Activated T-cell treated with anti-CD3 and anti-CD28 coated beads, Interleukin-2, amount 50 U/mL, for 1 hour (primary cell): ENCODE measurements at places on chromosomes 6 and 20.
A peak's percentile ranks its signal among the peaks of the same experiment; 100 is the strongest.

GRCh38 chr6:166075186-166075585, 92.5 kb downstream of the TBXT start:
- no peak for DNase-seq

DNA sequence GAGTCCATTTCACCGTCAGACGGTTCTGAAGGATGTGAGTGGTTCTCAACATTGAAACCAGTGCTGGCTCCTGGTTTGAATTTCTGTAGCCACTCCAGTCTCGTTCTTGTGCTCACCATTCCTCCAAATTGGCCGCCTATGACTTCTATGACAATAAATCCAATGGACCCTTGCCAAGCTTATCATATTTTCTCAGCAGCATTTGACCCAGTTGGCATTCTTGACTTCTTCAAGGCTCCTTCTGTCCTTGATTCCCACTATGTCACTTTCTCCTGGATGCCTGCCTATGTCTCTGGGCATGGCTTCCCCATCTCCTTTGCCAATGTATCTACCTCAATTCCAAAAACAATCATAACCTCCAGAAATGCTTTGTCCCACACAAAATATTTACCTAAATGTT, 756.0 kb upstream of the NRSN1 start:
- DNase-seq = no peak

GRCh38 chr6:35776364-35777215, at the start of gene CLPSL2:
Gene CLPSL2 (plus strand): TSS chr6:35776598. CDS start chr6:35776619, 21 bp downstream.
- DNase-seq = no peak

DNA sequence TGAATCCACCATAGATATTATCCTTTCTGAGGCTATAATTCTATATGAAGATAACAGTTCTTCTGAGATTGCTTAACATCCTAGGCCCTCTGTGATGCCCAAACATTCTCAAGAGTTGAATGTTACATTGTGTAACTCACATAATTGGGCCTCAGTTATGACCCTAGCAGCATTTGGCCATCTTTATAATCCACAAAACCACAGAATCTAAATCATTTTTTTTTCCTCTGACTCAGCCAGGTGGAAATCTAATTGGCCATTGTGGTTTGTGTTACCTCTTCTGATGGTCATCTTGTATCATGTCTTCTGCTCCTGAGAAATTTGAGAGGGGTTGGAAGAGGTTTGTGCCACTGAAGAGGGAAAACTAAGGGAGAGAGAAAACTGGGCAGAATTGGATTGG, 99.5 kb downstream of the LINC00237 start:
- no peak for DNase-seq

- no peak for DNase-seq
These were observed 74.8 kb upstream of the SIRPA start for GRCh38 chr20:1820138-1821079.

DNA sequence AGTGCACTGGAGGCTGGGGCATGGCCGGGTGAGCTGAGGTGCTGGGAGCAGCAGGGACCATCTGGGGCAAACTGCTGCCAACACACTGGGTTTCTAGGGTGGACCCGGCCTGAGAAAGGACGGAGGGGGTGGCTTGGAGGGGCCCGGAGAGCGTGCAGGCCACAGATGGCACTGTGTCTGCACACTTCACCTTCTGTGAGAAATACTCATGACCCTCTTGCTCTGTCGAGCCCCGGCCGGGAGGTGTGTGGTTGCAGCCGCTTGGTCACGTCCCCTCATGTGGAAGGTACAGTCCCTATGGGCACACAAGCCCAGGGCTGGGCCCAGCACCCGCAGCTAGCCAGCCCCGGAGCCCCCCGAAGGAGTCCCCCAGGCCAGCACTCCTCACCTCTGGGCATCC, 59.7 kb downstream of the RBM38 start:
- DNase-seq = no peak

DNA sequence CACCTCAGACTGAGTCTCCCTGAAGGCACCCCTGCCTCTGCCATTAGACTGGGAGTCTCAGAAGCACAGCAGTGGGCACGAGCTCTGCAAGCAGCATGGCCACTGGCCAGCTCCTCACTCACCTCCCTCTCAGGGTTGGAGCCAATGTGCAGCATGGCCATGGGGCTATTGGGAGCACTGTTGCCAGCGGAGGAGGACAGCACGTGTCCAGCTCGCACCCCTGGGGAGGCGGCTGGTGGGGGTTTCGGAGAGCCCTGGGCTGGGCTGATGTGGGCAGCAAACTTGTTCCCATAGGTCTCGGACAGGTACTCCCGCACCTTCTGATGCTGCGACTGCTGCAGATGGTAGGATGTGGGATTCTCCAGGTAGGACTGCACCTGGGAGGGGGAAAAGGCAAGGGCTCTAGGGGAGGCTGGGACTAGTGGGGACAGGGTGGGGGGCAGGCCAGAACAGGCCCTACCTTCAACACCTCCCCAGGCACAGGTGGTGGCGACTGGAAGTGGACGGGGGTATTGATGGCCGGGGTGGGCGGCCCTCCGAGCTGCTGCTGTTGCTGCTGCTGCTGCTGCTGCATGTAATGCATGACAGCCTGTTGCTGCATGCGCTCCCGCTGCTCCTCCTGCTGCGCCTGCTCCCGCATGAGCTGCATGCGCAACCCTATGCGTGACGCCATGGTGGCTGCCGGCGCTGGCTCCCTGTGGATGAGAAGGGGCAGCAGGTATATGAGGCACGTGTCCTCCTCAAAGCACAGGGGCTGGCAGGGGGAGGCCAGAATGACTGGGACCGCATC, 44.7 kb downstream of the TFEB start:
- no peak for DNase-seq

- DNase-seq = no peak
These were observed 33.2 kb upstream of the TFAP2C start for GRCh38 chr20:56595746-56596475.

- no peak for DNase-seq
These were observed 9.9 kb upstream of the HIVEP2 start for GRCh38 chr6:142954844-142955243.

GRCh38 chr6:149934249-149935156, 7.3 kb upstream of the ULBP2 start:
- DNase-seq = peak; percentile 66

- DNase-seq = no peak
These were observed 29.8 kb downstream of the PSMB9 start for GRCh38 chr6:32883789-32884188.

GRCh38 chr6:55886185-55886836, 10.9 kb upstream of the BMP5 start:
- DNase-seq = no peak

DNA sequence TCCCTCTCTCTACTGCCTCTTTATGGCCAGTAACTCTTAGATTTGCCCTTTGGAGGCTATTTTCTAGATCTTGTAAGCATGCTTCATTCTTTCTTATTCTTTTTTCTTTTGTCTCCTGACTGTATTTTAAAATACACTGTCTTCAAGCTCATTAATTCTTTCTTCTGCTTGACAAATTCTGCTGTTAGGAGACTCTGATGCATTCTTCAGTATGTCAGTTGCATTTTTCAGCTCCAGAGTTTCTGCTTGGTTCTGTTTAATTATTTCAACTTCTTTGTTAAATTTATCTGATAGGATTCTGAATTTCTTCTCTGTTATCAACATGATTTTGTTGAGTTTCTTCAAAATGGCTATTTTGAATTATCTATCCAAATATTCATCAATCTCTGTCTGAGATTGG, 25.0 kb upstream of the SDCBP2 start:
- no peak for DNase-seq

DNA sequence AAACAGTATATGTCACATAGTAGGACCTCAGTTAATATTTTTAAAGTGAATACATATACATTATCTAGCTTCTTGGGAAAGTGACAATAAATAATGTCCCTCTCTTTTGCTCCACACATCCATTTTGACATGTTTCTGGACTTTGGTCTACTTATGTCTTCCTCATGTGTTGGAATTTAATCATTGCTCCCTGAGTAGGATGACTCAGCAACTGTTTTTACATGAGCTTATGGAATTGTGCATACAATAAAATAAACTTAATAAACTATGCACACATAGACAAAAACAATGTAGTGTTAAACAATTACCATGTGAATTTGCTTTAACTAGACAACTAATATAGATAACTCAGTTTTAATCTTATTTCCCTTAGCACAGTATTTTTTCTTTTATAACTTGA, 503.8 kb downstream of the TFAP2B start:
- no peak for DNase-seq

DNA sequence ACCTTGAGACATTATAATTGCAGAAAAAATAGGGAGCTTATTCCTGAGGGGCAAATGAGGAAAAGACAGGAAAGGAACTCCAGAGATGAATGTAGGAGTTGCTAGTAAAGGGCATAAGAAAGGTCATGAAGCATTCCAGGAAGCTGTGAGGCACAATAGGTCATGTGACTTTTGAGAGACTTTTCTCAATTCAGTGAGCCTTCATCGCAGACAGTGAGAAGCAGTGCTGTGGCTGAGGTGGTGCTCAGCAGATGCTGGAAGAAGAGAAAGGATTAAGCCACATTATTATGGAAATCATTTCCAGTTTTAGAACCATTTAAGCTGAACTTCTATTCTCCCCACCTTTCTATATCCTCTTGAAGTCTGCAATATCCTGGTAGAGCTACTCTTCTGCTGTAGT, 4.1 kb downstream of the SPTLC3 start:
- no peak for DNase-seq

DNA sequence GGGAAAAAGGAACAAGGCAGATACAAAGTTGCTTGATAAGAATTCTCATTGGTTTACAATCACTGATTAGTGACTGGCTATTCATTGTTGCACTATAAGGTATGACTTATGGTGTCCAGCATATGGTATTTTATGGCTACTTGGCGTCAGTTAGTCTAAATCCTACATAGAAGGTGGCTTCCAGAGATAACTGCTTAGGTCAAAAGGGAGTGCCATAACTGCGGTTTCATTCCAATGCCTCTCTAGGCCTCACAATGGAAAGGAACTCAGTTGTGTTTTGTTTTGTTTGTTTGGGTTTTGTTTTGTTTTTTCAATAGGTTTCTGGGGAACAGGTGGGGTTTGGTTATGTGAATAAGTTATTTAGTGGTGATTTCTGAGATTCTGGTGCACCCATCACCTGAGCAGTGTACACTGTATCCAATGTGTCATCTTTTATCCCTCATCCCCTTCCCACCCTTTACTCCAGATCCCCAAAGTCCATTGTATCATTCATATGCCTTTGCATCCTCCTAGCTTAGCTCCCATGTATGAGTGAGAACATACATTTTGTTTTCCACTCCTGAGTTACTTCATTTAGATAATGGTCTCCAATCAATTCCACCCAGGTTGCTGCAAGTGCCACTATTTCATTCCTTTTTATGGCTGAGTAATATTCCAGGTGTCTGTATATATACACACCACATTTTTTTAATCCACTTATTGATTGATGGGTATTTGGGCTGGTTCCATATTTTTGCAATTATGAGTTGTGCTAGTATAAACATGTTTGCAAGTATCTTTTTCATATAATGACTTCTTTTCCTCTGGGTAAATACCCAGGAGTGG, 7.0 kb downstream of the GOPC start:
- DNase-seq = no peak

DNA sequence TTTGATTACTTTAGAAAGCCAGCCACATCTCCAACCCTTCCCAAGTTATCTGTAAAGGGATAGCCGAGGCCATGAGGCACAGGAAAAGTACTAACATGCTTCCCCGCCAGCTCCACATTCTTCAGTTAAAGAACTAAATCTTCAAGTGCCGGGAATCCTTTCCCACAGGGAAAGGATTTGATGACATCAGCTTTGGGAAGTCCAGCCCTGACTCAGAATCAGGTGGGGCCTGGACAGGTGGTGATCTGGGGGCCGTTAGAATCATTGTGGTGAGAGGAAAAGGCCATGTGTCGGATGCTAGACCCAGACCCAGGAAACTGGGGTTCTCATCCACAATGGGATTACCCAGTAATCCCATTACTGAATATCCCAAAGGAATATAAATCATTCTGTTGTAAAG, 580.0 kb downstream of the QKI start:
- no peak for DNase-seq

DNA sequence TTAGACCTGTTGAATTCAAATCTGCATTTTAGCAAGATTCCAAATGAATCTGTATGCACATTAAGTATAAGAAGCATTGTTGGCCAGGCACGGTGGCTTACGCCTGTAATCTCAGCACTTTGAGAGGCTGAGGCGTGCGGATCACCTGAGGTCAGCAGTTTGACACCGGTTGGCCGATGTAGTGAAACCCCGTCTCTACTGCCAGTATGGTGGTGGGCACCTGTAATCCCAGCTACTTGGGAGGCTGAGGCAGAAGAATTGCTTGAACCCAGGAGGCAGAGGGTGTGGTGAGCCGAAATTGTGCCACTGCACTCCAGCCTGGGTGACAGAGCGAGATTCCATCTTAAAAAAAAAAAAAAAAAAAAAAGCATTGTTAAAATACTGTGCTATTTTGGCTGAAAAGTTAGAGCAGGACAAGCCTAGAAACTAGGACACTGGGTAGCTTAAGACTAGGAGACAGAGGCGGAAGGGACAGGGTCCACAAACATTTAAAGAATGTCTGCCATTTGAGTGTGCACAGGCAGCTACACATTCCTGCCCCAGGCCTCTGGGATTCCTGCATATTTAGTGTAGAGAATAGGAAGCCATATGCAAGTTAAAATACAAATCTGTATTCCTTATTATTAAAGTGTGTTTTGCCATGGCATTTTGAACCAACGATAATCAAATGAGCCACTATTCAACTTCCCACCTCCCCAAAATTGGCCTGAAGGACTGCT, 45.1 kb upstream of the EEF1A1 start:
- no peak for DNase-seq

DNA sequence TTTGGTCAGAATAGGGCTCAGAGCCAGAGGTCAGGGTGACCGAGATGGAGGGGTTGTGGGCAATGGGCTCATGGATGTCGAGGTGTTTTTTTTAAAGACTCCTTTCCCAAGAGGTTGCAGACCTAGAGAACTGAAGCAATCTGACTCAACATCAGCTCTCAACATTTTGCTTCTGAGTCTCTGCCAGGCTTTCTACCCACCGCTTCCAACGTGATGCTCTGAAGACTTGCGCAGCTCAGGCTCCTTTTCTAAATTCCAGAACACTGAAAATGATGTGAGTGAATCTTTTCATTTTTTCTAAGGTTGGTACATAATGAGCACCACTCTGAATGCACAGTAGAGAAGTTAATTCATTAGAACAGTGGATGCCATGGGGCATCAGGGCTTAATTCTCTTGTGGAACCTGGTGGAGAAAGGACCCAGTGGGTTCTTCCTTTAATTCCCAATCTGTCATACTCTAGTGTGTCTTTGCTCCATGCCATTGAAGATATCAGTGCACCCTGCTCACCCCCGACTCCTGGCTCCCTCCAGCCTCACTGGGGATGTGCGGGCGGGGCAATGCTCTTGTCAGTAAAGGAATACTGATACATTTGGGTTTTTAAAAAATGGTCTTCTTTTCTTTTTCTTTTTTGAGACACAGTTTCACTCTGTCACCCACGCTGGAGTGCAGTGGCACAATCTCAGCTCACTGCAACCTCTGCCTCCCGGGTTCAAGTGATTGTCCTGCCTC, 17.0 kb upstream of the KIF13A start:
- DNase-seq = no peak
